ENCODE measurements at places on chromosomes 2 and 18. TPM values are rescaled to one million over a fixed set of nuclear protein-coding genes. Genes with fewer than 3 reads are reported as not detected.

Gene SERPINB10
- total RNA-seq: 2.8 TPM

Gene MC4R
- total RNA-seq: not detected

Gene TMEM37
- not detected for total RNA-seq

Gene FRZB
- not detected for total RNA-seq

Gene LIMS4
- total RNA-seq: 1.1 TPM
